ENCODE measurements at places on chromosomes 4 and X.
A peak's percentile ranks its signal among the peaks of the same experiment; 100 is the strongest.

DNA sequence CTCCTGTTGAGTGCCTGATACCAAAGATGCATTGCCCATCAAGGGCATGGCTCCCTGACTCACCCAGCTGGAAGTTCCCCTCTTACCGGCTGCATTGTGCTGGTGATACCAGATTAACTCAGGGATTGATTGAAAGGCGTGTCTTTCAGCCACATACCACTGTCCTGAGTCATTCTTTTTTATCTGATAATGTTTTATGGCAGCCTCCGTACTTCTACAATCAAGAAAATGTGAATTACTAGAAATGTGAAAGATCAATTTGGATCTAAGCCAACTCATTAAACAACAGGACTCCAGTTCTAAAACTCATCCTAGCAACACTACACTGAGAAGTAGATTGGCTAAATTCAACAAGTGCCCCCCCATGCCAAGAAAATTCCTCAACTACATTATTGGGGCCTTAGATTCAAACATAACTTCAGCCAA, 40.0 kb downstream of the TXK start:
- peak; percentile 86 for DNase-seq

- no peak for DNase-seq
Measured at GRCh38 chr4:38152721-38153386, 192.7 kb downstream of the PTTG2 start.

DNA sequence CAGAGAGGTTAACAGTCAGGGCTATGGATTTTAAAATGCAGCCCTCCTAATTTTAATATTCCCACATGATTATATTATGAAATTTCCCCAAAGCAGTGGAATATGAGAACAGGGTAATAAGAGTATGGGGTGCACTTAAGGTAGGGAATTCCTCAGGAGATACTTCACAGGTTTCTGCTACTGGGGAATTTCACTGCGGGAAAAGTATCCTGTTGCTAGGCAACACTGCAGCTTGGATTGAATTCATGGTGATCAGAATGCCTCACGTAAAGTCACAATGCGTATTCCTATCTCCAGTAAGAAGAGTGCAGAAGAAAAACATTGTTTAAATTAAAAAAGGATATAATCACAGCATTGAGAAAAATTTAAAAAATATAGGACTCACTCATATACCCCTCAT, 398.1 kb upstream of the RPS6KA3 start:
- peak; percentile 52 for DNase-seq

- DNase-seq, result no peak
Measured at GRCh38 chr4:113248320-113248719, 198.9 kb downstream of the ANK2 start.

DNA sequence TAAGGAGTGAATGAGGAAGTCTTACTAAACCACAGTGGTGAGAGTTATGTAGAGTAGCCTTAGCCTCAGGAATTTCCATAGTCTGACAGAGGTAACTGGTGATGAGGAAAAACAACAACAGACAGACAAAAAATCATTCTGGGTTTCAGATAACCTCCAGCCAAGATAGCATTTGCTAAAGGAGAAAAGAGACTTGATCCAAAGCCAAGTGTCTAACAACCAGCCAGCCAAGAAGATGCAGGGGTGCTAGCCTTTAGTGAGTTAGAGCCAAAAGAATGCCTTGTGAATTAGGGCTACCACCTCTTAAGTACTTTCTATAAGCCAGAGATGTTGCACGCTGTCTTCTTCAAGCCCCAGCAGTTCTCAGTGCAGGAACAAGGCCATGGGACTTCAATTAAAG, 478.0 kb upstream of the CPEB2 start:
- DNase-seq, result peak; percentile 47

DNA sequence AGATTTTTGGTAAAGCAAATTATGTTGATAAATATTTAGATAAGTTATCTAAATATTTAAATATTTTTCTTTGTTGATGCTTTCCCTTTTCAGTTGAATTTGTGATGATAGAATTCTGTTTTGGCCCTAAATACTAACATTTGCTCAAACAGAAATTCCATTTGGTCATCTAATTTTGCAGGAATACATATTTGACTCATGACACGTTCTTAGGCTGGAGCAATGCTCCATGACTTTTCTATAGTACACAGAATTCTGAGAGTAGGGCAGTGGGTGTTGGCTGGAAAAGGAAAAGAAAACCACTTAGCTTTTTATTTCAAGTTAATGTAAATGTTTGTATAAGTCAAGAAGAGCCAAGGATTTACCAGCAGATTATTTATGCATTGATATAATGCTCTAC, 58.6 kb upstream of the GK2 start:
- no peak for DNase-seq

- no peak for DNase-seq
Measured at GRCh38 chr4:16594128-16594527, 304.3 kb downstream of the LDB2 start.

- DNase-seq, result no peak
Measured at GRCh38 chr4:165088366-165088765, 24.3 kb downstream of the TMEM192 start.

DNA sequence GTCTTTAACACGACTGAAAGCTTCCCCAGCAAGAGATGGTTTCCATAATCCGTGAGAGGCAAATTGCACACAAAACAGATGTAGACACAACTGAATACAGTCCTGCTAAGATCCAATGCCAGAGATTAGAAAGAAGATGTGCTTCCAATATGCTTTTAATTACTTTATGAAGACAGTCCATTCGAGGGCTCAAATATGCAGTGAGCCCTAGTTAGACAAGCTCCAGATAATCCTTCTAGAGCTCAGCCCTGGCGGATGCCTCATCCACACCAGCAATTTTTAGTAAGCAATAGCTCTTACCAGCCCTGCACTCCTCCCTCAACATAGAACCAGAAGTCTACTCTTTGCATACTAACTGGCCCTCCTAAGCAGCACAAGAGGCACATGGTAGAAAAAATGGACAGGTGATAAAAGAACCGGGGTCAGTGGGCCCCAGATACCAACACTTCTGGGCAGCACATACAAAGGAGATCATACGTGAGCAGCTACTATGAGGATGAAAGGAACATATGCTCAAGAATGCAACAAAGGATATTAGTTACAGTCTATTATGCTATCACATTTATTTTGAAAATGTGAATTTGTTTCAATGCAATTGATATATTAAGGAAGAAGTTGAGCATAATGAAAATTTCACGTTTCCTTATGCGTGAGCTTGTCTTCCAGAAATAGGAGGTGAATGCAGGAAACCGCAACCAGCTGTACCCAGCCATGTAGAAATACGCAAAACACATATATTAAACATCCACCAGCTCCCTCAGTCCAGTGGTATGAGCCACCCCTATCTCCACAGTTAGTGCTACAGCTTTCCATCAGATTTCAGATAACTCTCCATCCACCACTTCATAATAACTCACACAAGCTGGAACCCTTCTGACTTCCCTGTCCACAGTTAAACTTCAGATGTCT, 34.3 kb downstream of the GPC4 start:
- no peak for DNase-seq

GRCh38 chr4:122577808-122578781, 42.8 kb downstream of the IL21 start:
- peak; percentile 51 for DNase-seq

GRCh38 chr4:147078875-147079658, 133.4 kb upstream of the TTC29 start:
- DNase-seq, result no peak

DNA sequence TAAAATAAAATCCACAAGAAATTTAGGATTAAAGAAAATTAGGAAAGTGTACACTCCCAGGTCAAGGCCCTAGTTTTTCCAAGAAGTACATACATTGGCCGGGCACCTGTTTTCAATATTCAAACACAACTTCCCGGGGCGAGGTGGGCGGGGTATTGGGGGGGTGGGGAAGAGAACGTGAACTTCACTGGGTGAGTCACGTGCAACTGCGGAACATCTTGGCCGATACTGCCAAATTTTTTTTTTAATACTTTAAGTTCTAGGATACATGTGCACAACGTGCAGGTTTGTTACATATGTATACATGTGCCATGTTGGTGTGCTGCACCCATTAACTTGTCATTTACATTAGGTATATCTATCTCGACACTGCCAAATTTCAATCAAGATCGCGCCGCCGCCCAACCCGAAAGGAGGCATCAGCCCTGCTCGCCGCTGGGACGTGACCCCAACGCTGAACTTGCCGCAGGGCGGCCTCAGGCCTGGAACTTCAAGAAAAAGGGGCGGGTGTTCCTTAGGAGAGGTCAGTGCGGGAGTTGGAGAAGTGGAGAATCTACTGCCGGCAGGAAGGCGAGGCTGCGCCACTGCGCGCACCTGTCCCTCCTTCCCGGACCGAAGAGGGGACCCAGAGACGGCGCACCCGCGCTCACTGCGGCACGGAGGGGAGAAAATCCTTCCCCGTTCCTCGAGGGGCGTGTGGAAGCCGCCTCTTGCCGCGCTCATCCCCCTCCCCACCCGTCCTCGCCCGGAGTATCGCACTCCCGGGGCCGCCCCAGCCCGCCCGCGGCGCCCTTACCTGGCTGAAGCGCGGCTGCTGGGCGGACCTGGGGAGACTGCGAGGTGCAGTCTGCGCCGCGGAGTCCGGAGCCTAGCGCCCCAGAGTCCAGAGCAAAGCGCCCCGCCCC, at the start of gene TEC:
TSS of gene TEC (minus strand) at position 883 of the 905 bp plus-strand sequence. CDS start 41,224 bp downstream, outside the sequence.
- DNase-seq, result peak; percentile 75

DNA sequence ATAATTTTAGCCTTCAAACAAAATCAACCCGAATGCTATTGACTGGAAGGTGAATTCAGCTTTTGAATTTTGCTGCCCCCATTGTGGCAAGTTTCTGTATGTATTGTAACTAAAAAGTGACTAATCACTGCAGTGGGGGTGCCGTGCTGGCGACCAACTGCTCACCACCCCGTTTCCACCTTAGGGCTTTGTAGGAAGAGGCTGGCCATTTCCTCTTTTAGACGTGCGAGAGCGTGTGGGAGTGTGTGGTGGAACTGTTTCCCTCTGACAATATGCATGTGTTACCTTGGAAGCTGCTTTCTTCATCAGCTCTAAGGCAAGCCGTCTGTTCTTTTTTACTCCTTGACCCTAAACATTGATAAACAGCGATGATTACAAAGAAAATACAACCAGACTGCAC, 78.8 kb downstream of the SEL1L3 start:
- no peak for DNase-seq

GRCh38 chr4:122908223-122908622, 14.2 kb downstream of the NUDT6 start:
- no peak for DNase-seq

- no peak for DNase-seq
Measured at GRCh38 chr4:38684271-38684670, 20.3 kb downstream of the KLF3 start.

DNA sequence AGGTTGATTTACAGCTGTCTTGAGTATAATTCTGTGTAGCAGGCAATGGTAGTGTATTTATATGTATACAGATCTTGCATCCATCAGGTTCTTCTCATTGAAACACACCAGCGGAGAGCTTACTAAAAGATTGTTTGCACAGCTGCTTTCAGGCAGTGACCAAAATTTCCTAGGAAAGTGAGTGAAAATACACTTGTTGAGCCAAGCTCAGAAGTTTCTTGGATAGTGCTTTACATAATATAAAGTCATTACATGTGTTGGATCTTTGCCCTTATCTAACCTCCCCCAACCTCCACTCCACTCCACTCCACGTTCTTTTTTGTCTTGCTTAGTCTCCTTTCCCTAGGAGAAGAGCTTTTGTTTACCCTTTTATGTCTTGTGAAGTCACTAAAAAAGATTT, 34.1 kb downstream of the CNKSR2 start:
- DNase-seq, result no peak

- no peak for DNase-seq
Measured at GRCh38 chr4:133668061-133668851, 519.2 kb downstream of the PCDH10 start.

- DNase-seq, result no peak
Measured at GRCh38 chr4:83331956-83332355, 2.7 kb downstream of the HPSE start.

GRCh38 chr4:15586066-15586465, 69.1 kb downstream of the FBXL5 start:
- no peak for DNase-seq

GRCh38 chrX:106875151-106875550, 28.0 kb downstream of the RIPPLY1 start:
- DNase-seq, result no peak

DNA sequence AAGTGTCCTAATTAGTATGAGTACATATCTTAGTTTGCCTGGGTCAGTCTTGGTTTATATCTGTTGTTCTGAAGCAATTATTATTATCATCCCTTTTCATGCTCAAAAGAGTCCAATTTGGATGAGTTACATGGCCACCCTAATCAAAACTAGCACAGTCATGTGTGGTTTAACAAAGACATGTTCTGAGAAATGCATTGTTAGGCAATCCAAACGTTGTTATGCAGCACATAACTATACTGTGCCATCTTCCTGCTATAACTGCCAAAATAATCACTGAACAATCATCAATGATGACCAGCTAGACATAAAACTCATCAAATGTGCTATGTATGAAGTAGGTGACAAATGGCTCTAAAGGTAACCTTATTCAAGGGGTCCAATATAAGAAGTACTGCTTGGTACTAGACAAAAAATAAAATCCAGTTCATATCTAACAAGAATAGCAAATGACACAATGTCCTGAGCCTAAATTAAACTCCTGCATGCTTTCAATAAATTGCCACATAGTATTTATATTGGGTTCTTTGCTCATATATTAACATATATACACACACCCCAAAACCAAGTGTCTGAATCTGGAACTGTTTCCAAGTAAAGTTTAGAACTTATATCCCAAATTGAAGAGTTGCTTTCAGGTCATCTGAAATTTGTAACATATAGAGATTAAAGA, 41.9 kb downstream of the CNOT6L start:
- DNase-seq, result no peak

- DNase-seq, result no peak
Measured at GRCh38 chr4:40183615-40184411, 13.0 kb upstream of the RHOH start.

DNA sequence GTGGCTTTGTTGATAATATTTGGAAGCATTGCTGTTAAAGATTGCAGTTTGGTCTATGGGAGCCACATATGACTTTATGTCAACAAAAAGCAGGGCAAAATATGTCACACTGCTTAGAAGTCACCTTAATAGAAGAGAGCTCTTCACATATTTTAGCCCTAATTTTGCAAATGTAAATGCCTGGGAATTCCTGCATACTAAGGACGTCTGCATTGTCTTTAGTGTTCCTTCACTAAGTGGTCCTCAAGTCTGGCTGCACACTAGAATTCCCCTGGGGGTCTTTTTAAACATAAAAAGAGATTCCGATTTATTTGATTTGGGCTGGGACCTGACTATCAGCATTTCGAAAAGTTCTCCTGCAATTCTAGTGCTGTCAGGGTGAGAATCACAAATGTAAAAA, 495.1 kb upstream of the FAM241A start:
- DNase-seq, result no peak

DNA sequence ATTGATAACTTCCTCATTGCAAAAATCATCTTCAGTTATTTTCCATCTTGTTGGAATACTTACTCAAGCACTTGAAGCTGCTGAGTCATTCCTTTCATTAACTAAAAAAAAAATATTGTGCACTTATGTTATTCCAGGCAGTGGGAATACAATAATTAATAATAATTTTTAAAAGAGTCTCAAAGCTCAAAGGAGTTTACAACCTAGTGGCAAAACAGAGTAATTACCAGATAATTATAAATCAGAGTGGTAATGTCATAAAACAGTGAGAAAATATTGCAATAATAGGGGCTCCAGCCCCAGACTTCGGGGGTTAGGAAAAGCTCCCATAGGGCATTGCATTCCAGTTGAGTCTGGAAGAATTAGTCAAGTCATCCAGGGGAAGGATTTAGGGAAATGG, 79.6 kb downstream of the DDX53 start:
- no peak for DNase-seq
